Left colon (tissue), 2 donors: ENCODE measurements at places on chromosomes 4 and X. TPM values are rescaled to one million over a fixed set of nuclear protein-coding genes. Genes with fewer than 3 reads are reported as not detected.

DNA sequence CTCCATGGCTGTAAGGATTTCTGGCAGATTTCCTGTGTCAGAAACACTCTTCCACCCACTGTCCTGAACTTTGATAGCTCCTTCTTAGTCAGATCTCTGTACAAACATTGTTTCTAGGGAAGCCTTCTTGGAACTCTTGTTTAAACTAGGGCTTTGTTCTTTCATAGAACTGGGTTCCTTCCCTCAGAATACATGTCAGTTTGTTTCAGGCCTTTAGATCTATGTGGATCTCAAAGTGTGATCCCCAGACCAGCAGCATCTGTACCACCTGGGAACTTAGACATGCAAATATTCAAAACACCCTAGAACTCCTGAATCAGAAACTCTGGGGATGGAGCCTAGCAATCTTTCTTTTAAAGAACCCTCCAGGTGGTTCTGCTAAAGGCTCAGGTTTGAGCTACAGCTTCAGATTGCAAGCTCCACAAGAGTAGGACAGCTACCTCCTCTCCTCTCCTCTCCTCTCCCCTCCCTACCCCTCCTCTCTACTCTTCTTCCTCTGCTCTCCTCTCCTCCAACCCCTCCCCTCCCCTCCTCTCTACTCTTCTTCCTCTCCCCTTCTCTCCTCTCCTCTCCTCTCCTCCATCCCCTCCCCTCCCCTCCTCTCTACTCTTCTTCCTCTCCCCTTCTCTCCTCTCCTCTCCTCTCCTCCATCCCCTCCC is 12.7 kb downstream of the RASSF6 start:
- no peak for DNase-seq

- DNase-seq, result no peak
Measured at GRCh38 chrX:25178555-25178954, 162.8 kb upstream of the ARX start.

DNA sequence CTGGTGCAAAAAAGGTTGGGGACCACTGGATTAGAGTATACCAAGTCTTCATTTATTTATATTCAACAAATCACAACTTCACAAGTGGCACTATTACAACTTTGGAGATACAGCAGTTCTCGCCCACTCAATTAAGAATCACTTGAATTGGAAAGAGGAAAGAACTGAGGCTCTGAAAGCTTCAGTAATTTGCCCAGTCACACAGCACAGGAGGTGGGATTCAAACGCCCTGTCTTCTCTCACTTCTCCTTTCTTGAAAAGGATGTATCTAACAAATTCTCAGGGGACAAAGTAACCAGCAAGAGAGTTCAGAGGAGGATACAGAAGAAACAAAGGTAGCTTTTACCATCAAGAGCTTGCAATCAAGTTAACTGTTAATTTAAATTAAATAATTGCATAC is 12.4 kb downstream of the SMIM14 start:
- no peak for DNase-seq

DNA sequence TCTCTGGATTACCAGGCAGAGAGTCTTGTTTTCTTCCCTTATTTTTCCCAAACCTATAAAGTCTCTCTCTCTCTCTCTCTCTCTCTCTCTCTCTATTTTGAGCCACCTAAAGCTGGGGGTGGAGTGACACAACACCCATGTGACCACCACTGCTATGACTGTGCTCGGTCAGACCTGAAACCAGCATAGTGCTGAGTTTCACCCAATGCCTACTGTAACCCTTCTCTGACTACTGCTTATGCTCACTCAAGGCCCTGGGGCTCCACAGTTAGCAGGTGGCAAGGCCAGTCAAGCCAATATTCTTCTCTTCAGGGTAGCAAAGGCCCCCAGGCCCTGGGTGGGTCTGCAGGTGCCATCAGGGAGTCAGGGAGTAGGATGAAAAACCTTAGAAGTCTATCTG is 114.7 kb upstream of the ARMCX2 start:
- no peak for DNase-seq

DNA sequence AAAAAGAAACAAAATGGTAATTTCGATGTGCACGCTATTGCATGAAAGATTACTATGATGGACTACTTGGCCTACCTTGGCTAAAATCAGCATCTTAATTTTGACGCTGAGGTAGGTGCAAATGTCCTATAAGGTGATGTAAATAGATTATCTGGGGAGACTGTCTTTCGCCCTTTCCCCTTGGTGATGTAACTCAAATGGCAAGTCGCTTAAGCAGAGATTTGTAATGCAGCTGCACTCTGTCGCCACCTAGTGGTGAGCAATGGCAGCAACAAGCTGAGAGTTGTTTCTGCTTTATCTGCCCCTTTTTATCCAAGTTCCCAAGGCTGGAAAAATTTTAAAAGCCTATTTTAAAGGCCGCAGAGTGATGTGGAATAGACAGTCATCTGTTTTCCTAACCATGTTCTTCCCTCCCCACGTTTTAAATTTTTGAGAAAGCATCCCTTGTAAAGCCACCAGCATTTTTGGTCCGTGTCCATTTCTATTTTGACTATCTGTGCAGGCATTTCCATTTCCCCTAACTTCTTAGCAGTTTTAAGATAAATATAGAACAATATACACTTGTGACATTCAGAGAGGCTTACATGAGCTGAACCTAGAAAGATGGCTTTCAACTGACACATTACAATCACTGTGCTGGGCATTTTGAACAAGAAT is 62.4 kb upstream of the PDLIM3 start:
- DNase-seq, result peak; percentile 75

DNA sequence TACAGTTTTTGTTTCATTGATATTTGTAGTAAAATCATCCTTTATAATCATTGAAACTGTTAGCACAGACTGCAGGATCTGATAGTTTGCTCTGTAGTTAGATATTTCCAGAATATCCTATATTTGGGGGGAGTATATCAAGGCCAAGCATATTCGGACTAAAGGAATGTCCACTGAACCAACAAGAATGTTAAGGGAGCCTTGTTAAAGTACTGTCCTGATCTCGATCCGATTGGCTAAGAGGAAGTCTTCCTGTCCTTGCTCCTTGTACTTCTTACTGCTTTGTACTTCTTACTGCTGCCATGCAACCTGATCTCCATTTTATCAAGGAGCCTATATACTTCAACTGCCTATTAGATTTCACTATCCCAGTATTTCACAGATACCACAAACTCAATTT is 449.3 kb downstream of the RPA4 start:
- no peak for DNase-seq

GRCh38 chr4:2458546-2459491 is 10.1 kb upstream of the RNF4 start:
- no peak for DNase-seq

DNA sequence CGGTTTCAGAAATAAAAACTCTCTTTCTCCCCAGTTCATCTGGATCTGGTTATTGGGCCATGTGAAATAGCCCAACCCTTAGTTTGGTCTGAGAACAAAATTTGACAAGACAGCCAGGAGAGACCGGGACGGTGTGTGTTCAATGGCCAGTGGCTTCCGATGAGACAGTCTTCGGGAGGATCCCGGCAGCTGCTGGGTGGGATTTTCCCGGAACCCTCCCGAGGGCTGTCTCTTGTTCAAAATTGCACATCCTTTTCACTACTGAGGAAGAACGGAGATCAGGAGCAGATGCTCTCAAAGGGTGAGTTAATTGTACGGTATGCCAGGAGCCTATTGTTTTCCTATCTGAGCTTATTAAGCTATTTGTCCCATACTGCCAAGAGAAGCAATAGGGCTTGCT is 166.5 kb downstream of the PRR32 start:
- DNase-seq, result no peak

- DNase-seq, result no peak
Measured at GRCh38 chr4:104589264-104589868, 94.7 kb upstream of the CXXC4 start.

GRCh38 chr4:188949596-188949995 is 810.4 kb downstream of the TRIML1 start:
- DNase-seq, result no peak

DNA sequence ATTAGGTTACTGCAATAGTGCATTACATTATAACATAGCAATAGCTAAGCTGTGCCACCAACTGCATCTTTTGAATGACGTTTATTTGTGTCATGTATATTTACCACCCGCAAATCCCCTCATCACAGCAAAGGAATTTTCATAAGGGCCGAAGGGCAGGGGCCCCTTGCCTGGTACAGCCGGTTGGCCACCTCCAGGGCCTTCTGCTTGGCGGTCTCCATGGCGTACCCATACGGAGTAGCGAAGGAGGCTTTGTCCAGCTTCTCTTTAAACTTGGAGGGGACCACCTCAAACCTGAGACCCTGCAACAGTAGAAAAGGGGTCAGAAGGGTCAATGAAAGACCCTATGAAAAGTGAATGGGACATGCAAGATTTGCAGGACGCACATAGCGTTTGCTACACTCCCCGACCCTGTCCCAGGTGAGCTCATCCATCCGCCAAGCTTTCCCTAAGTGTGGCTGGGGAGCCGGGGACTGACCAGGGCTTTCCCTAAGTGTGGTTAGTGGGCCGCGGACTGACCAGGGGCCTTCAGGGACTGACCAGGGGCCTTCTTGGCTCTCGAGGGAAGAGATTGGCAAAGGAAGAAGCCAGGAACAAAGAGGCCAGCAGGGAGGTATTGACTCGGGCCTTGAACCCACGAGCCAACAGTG is 10.6 kb downstream of the ASMTL start:
- no peak for DNase-seq

GRCh38 chr4:53136954-53137353 is 228.9 kb downstream of the SCFD2 start:
- DNase-seq, result no peak

- DNase-seq, result no peak
Measured at GRCh38 chr4:52369649-52370048, 289.5 kb downstream of the USP46 start.

DNA sequence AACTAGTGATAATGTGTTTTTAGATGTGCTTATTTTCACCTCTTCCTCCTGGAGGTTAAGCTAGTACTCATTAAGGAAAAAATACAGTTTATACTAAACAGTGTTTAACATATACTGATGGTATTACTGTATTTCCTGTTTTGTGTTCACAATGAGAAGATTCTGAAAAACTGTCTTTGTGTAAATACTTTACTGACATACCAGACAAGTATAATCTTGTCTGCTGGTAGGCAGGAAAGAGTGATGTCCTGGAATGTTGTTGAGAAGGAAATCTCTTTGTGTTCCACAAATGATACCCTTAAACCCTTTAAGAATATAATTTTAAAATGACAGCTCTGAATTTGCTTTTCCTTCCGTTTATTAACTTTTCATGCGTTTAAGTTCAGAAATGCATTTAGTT is 205.5 kb upstream of the NUDT6 start:
- DNase-seq, result no peak

DNA sequence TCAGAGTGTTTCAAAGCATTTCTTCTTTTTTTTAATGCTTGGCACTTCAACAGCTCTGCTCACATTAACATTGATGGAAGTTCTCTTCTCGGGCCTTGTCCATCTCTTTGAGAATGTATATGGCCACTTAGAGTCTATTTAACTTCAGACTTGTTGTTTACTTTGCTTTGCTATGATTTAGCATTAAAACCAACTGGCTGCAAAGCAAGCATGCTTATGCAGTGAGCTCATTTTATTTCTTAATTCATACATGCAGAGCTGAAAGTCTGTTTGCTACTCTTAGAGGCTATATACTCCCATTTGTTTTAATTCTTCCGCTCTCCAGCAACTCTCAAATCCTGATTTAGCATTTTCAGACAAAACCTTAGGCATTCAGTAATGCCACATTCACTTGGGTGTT is 107.6 kb upstream of the PACRGL start:
- no peak for DNase-seq

DNA sequence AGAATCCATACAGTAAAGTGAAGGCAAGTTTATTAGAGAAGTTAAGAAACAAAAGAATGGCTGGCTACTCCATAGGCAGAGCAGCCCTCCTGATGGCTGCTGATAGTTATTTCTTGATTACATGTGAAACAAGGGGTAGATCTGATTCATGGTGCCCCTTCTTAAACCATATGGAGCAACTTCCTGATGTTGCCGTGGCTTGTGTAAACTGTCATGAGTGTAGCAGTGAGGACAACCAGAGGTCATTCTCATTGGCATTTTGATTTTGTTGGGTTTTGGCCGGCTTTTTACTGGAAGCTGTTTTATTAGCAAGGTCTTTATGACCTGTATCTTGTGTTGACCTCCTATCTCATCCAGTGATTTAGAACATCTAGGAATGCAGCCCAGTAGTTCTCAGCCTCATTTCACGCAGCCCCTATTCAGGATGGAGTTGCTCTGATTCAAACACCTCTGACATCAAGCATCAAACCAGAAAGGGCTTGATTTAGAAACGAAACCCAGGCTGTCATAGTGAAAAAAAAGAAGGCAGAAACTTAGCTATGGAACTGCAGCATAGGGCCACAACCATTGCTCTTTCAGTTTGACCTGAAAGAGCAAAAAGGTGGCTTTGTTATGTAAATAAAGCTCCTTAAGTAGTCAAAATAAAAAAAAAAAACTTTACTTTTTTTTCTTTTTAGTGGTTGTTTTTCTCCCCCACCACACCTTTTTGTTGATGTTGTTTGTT is 37.8 kb downstream of the SPCS3 start:
- no peak for DNase-seq

- no peak for DNase-seq
Measured at GRCh38 chrX:50691820-50692219, 122.2 kb downstream of the SHROOM4 start.

DNA sequence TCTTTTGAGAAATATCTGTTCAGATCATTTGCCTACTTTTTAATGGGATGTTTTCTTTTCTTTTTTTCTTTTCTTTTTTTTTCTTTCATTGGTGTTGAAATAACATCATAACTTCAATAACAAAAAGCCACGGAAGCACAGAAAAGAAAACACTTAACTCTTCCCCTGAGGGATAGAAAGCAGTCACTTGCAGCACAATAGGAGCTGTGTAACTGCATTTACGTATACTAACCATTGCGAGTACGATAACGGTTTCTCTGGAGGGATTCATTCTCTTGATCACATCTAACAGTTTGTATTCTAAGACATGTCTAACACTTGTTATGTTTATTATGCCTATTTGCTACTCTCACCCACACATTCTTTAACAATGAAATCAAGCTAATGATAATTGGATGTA is 27.3 kb downstream of the C4orf46 start:
- DNase-seq, result no peak

GRCh38 chrX:68114573-68115129 is 318.6 kb downstream of the OPHN1 start:
- DNase-seq, result peak; percentile 23

CXorf65 gene
- total RNA-seq, result not detected

SLITRK4 gene
- not detected for total RNA-seq

ZCCHC12 gene
- 0.20 TPM for total RNA-seq

SYP gene
- total RNA-seq, result 4.6 TPM

CLOCK gene
- total RNA-seq, result 21.9 TPM

ATP6AP1 gene
- 100 TPM for total RNA-seq

GAGE2A gene
- total RNA-seq, result not detected

CENPI gene
- 2.0 TPM for total RNA-seq

FMR1NB gene
- total RNA-seq, result not detected

MAGED4 gene
- total RNA-seq, result 2.3 TPM

NKX6-1 gene
- total RNA-seq, result not detected
